ENCODE measurements at places on chromosomes 6 and 20.

DNA sequence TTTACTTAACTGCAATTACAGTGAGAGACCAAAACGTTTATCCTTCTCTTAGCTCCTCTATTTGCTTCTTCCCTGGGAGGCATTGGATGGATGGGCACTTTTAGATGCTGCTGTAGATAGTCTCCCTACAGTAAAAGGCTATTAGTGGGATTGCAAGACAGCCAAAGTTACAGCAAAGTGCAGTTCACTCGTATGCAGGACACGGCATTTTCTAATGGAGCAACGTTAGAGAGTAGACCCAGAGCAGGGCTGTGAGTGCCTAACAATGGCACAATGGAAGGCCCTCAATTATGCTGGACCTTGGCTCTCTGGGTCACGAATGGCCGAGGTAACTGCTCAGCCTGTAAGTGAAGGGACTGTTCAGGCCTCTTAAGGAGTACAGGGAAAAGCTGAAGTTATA is 605.8 kb upstream of the NOX3 start:
- DNase-seq = no peak

- no peak for DNase-seq
Measured at GRCh38 chr6:141307309-141307998, 825.3 kb upstream of the GJE1 start.

- no peak for DNase-seq
Measured at GRCh38 chr6:137272403-137272802, 53.2 kb upstream of the IFNGR1 start.

- DNase-seq = no peak
Measured at GRCh38 chr6:159616456-159616855, 76.6 kb downstream of the SOD2 start.

- DNase-seq = no peak
Measured at GRCh38 chr20:14235355-14235754, 102.1 kb downstream of the FLRT3 start.

DNA sequence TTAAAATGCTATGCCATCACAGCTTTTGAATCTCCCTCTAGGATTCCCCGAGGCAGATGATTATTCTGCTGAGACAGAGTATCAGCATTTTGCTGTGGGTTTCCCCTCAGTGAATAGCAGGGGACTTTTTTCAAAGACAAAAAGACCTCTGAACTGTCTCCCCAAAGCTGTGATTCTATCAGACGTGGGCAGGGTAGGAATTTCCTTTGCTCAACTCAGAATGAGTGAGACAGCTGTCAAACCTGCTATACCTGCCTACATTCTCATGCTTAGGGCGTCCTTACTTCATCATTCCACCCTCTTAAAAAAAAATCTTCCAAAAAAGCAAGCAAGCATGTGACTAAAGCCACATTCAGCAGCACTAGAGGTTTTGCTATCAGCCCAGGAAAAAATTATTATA is 147.6 kb upstream of the FAM83B start:
- DNase-seq = no peak

GRCh38 chr20:51054233-51054632 is 31.3 kb upstream of the KCNG1 start:
- no peak for DNase-seq

GRCh38 chr20:37378785-37379598 is 33.1 kb downstream of the SRC start:
- no peak for DNase-seq

DNA sequence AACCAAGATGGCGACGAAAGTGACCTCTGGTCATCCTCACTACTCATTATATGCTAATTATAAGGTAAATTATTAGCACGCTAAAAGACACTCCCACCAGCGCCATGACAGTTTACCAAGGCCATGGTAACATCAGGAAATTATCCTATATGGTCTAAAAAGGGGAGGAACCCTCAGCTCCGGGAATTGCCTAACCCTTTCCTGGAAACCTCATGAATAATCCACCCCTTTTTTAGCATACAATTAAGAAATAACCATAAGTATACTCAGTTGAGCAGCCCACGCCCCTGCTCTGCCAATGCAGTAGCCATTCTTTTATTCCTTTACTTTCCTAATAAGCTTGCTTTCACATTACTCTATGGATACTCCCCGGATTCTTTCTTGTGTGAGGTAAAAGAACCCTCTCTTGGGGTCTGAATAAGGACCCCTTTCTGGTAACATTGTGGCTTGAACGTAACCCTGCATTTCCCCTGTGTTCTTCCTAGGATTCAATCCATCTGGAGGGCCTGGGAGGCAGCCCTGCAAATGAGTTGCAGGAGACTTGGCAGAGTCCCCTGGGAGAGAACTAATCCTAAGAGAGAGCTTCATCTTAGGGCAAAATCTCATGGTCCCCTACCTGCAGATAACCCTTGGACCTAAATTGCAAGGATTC is 225.6 kb upstream of the JARID2 start:
- no peak for DNase-seq

GRCh38 chr6:13724182-13724581 is 12.5 kb upstream of the RANBP9 start:
- DNase-seq = peak; percentile 92

DNA sequence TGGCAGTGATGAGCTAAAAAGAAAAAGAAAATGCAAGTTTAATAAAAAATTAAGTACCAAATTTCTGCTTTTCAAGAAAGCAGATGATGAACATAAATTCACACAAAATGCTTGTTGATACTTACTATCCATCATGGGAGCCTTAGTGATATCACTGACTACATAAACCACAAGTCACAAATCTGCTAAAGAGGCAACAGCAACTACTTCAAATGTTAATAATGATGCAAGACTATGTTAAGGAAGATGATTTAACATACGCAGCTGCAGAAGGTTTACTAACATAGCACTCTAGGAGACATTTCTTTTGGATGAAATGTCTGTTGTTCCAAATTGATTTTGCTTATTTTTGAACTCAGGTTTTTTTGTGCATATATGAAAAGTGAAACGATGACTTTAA is 18.6 kb downstream of the FYN start:
- no peak for DNase-seq

- no peak for DNase-seq
Measured at GRCh38 chr6:41332842-41333736, 2.3 kb upstream of the NCR2 start.

- DNase-seq = no peak
Measured at GRCh38 chr20:4814696-4815252, 93.1 kb downstream of the PRND start.

- DNase-seq = no peak
Measured at GRCh38 chr6:130009146-130009545, 9.2 kb upstream of the L3MBTL3 start.

GRCh38 chr6:41334482-41335040 is 847 bp upstream of the NCR2 start:
- DNase-seq = no peak

DNA sequence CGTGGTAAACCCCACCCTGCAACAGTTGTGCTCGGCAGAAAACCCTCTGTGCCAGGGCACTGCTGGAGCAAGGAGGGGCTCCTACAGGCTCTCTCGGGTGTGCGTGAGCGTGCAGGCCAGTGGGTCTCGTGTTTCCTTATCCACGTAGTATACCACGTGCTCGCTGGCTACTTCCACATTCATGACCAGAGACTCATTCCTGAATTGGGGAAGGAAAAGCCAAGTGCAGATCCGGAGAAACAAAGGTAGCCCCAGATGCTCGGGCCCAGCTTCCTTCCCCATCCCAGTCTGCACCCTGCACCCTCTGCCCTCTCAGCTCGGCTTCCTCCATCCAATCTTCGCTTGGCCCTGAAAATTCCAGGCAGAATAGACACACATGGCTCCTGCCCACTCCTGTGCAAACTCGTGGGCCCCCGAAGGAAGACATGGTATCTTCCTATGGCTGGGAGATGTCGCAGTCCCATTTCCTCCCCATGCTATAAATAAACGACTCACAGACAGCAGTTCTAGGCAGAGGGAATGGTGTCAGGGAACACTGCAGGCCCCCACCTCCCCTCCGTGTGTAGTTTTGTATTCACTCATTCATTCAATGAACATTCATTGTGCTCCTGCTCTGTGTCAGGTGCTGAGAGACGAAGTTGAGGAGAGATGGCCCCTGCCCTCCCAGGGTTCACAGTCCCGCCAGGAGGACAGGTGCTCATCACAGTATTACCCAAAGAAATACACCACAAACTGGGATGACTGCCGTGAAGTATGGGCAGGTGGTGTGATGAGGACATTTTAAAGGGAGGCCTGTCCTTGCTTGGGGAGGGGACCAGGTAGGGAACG is 29.6 kb downstream of the NPEPL1 start:
- DNase-seq = no peak

- DNase-seq = peak; percentile 38
Measured at GRCh38 chr20:53870426-53871315, 199.7 kb downstream of the BCAS1 start.

DNA sequence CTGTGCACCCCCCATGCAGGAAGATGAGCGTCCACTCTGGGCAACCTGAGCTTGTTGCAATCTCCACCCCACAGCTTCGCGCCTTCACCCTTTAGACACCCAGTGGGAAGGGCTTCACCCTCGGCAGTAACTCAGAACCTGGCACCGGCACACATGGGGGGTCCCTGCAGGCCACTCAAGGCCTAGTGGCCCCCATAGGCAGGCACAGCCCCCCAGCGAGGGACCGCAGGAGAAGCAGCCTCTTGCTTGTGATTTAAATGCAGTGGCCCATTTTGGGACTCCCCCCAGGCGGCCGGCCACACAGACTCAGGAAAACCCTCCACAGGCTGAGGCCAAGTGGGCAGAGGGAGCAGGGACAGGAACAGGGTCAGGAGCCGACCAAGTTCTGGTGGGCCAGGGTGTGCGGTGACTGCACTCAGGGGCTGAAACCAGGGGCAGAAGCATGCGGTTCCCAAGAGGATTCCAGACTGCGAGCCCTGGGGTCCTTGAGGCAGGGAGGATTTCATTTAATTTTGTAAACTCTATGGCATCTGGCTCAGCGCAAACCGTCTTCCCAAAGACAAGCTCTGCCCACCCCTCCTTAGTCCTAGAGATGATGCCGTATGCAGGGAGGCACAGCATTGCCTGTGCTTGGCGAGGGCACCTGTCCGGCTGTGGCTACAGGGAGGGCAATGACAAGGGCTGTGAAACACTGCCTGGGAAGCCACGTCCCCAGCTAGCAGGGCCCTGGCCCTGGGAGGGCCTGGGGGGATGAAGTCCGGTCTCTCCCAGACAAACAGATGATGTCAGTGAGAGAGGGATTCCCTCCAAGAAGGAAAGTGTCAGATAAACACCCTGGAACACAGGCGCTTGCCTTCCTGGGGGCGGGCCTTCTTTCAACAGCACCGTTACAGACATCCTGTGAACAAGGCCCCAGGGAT is 52.9 kb upstream of the GPR31 start:
- no peak for DNase-seq

DNA sequence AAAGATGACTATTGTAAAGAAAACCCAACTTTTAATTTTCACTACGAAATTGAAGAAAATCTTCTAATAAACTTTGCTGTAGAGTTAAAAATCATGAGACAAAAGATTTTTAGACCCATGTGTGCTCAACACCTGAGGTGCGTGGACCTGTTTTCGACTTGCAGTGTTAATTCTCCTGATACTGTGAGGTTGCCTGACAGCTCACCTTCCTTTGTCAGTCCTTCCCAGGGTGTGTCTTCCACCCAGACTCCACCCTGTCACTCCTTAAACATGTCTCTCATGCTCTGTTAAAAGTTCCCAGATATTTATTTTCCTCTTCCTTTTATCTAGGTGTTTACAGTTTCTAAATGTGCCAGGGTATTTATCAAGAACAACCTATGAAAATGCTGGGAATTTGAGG is 151.3 kb upstream of the NT5E start:
- DNase-seq = no peak

- DNase-seq = no peak
Measured at GRCh38 chr6:16267428-16268263, 29.3 kb downstream of the GMPR start.

DNA sequence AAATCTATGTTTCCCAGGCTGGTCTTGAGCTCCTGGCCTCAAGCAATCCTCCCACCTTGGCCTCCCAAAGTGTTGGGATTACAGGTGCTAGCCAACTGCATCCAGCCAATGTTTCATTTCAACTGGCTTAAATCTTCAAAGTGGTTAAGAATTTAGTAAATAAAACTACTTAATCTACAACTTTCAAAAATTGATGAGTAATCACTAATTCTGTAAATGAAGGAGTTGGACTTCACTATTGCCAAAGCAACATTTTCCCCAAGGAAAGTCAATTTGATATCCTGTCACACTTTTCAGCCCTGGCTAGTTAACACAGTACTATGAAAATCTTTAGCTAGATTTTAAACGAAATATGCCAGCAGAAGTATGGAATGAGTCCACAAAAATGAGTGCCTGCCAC is 3.8 kb downstream of the TOMM6 start:
- DNase-seq = no peak

DNA sequence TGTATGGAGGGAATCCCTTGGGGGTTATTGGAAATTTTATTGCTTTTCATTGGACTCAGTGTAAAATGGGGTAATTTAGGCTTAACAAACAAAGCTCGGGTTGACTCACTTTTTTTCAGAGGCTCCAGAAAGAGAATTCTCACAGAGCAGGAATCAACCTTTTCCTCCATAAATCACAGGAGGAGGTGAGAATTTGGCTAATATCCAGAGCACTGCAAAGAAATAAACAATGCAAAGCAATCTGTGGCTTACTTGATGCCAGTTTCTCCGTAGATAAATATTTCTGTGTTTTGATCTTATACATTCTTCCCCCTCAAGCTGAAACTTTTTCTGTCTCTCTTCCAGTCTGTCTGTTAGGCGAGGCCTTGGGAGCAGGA is 176.6 kb downstream of the TSHZ2 start:
- DNase-seq = no peak

GRCh38 chr20:53345536-53346334 is 247.9 kb downstream of the ZNF217 start:
- DNase-seq = no peak

- no peak for DNase-seq
Measured at GRCh38 chr6:112886415-112886814, 539.3 kb downstream of the RFPL4B start.

DNA sequence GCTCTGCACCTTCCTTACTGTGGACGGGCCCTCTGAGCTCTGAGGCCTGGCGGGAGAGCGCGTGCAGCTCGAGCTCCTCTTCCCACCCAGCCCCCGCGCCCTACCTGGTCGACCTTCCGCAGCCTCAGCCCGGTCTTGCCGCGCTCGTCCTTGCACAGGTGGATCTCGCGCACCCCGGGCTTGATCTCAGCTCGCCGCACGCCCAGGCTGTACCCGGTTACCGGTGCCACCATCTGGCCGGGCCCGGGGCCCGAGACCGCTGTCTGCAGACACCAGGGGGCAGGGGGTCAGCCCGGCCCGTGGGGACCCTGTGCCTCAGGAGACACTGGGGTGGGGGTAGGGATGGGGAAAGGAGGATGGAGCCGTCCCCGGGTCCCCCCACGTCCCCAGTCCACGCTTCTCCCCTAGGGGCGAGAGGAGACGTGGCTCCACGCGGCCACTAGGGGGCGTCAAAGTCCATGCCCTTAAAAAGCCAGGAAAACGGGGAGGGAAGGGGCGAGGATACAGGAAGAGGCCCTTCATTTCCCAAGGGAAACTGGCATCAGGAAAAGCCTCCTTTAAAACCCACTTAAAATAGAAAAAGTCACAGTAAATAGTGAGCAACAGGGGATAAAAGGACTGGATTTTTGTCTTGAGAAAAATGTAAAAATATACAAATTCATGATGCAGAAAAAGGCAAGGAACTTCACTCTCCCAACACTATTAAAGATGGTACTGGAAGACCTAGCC is 15.5 kb downstream of the SDCBP2 start:
- peak; percentile 55 for DNase-seq

- DNase-seq = no peak
Measured at GRCh38 chr6:112144145-112144926, 56.9 kb downstream of the FAM229B start.

GRCh38 chr6:148557796-148558321 is 189.0 kb upstream of the UST start:
- no peak for DNase-seq

GRCh38 chr20:9660236-9660868 is 146.0 kb downstream of the LAMP5 start:
- peak; percentile 27 for DNase-seq

Measured in LoVo (cell line).